ENCODE measurements at places on chromosomes 5 and 9. TPM values are rescaled to one million over a fixed set of nuclear protein-coding genes. Genes with fewer than 3 reads are reported as not detected.
A peak's percentile ranks its signal among the peaks of the same experiment; 100 is the strongest.

The MRNIP gene
- 19.4 TPM for total RNA-seq

The OR1L8 gene
- not detected for total RNA-seq

The FOXD4L4 gene
- 0.11 TPM for total RNA-seq

The PCDHA8 gene
- total RNA-seq: not detected

The SMIM33 gene
- total RNA-seq: 0.50 TPM

DNA sequence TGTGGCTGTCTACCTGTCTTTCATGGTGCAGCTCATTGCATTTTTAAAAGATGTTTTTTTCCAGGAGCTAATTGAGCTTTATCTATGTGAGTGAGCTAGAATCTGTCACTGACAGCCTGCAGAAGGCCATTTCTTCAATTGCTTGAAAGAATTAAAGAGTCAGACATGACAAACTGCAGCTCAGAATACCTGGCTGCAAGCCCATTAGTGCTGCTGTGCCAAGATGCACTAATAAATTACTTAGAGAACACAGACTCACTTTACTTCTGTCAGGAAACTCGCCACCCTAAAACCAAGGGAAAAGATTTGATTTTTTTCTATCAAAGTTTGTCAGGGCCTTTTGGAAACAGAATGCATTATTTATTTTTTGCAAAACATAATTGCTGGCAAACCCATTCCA, 368.3 kb downstream of the CAAP1 start:
- no peaks in the 10 kb centered on the region for H3K27me3 ChIP-seq
- no peaks in the 10 kb centered on the region for H3K4me1 ChIP-seq

DNA sequence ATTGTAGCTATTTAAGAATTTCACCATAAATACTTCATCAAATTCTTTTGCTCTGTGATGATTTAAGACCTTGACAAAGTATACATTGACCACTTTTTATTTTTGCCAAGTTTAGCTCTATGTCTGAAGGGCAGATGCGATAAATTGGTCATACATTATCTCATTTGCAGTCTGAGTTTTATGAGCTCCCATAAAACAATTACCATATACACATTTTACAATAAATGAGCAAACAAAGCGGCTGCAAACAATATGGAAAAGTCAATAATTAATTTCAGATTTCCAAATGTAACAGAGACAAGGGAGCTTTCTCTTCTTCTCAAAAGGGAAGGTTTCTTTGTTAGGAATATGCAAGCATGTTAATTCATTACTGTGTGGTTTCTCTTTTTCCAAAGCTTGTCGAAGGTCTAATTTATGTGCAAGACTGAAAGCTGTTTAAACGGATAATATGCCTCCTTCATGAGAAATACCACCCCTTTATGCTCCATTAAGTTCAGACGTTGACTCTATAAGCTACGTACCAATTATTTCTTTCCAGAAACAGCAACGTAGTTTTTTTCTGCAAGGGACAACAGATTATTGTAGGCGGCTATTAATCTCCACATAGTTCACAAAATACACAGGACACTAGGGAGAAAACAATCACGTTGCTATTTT, 7.0 kb upstream of the IZUMO3 start:
- no peak overlapping the region for H3K27ac ChIP-seq
- H3K4me1 ChIP-seq: no peaks in the 10 kb centered on the region
- no peak for DNase-seq
- H3K27me3 ChIP-seq: no peaks in the 10 kb centered on the region

GRCh38 chr5:175778951-175779503, 92.4 kb upstream of the CPLX2 start:
- H3K4me3 ChIP-seq: no peak overlapping the region
- no peaks in the 10 kb centered on the region for H3K36me3 ChIP-seq
- no peak overlapping the region for H3K27ac ChIP-seq

DNA sequence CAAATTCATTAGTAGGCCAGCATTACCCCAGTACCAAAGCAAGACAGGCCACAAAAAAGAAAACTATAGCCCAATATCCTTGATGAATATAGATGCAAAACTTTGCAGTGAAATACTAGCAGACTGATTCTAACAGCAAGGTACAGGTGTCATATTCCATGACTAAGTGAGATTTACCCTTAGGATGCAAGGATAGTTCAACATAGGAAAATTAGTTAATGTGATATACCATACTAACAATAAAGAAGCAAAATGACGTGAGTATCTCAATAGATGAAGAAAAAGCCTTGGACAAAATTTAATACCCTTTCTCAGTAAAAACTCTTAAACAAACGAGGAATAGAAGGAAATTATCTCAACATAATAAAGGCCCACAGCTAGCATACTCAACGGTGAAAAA, 13.3 kb downstream of the ZNF131 start:
- H3K4me3 ChIP-seq: no peak overlapping the region
- no peaks in the 10 kb centered on the region for H3K27me3 ChIP-seq
- H3K4me1 ChIP-seq: peaks cover 36% of the 10 kb centered on the region
- H3K27ac ChIP-seq: no peak overlapping the region
- H3K36me3 ChIP-seq: peaks cover 71% of the 10 kb centered on the region

DNA sequence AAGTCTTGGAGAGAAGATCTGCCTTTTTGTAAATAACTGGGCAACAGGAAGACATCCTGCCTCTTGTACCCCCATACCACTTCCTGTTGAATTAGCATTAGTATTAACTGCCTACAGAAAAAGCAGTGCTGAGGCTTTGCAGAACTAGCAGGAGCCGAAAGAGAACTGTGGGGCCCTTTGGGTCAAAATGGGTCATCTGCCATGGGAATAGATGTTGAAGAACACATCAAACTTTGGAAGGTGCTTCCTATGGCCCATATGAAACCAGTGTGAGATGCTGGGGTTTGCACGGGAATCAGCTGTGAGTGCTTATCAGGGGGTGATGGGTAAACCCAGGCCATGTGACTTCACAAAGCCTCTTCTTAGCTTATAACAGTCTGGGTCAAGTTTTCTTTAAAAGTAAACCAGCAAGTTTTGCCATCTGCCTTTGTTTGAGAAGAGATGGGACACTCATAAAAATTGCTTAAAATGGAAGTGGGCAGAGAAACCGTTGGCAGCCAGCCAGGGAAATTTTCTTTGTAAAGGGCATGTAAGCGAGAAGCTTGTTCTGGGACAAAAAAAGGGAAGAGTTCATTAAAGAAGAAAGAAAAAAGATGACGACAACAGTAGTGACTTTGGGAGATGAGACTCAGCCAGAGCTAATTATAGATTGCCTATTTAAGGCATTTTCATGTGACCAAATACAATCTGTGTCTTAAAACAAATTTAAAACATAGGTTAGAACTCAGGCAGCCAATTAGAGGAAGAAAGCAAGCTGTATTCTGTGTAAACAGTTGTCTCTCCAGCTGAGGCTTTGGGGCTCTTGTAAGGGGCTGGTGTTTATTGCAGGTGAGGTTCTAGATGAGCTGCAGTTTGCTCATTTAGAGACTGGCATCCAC, 4.4 kb downstream of the SLC25A25 start:
- peak overlapping the region; percentile 64 for H3K4me3 ChIP-seq
- H3K36me3 ChIP-seq: peaks cover 13% of the 10 kb centered on the region
- H3K27ac ChIP-seq: peak overlapping the region; percentile 92
- H3K27me3 ChIP-seq: no peaks in the 10 kb centered on the region
- peaks cover 44% of the 10 kb centered on the region for H3K4me1 ChIP-seq

GRCh38 chr5:107296572-107296971, 374.2 kb downstream of the EFNA5 start:
- DNase-seq: no peak
- no peak overlapping the region for H3K27ac ChIP-seq
- peaks cover 14% of the 10 kb centered on the region for H3K27me3 ChIP-seq

- H3K27ac ChIP-seq: no peak overlapping the region
- no peak overlapping the region for H3K4me3 ChIP-seq
- peaks cover 2% of the 10 kb centered on the region for H3K4me1 ChIP-seq
- peaks cover 3% of the 10 kb centered on the region for H3K27me3 ChIP-seq
- DNase-seq: no peak
- no peaks in the 10 kb centered on the region for H3K36me3 ChIP-seq
These were observed 410.8 kb upstream of the MEF2C start for GRCh38 chr5:89293810-89294209.

- peaks cover 9% of the 10 kb centered on the region for H3K27me3 ChIP-seq
- no peak overlapping the region for H3K27ac ChIP-seq
- DNase-seq: no peak
These were observed 32.8 kb downstream of the ANGPTL2 start for GRCh38 chr9:127089631-127090081.

GRCh38 chr9:77876091-77876490, 155.5 kb downstream of the GNAQ start:
- H3K27ac ChIP-seq: no peak overlapping the region
- no peak for DNase-seq
- peaks cover 7% of the 10 kb centered on the region for H3K36me3 ChIP-seq
- H3K27me3 ChIP-seq: no peaks in the 10 kb centered on the region

- H3K27ac ChIP-seq: no peak overlapping the region
- H3K36me3 ChIP-seq: no peaks in the 10 kb centered on the region
- no peaks in the 10 kb centered on the region for H3K4me1 ChIP-seq
- H3K4me3 ChIP-seq: no peak overlapping the region
- no peak for DNase-seq
These were observed 220.2 kb downstream of the ADAMTS6 start for GRCh38 chr5:65261499-65261898.

DNA sequence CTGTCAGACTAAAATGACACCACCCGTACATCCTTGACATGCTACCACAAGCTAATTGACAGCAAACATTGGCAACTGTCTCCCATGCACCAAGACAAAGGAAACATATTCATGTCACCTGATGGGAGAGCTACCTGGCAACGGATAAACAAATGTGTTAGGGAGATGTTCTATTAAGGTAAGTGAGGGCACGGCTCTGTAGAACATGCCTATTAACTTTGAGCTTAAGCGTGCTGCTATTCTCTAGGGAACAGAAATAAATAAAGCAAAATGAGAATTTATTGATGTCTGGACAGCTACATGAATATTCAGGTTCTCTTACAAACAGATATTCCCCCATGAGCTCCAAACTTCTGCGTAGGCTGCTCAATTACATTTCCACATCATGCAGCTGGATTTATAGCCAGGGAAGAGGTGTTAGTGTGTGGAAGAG, 361.4 kb upstream of the RFX3 start:
- no peaks in the 10 kb centered on the region for H3K36me3 ChIP-seq
- H3K27me3 ChIP-seq: peaks cover 9% of the 10 kb centered on the region
- no peak overlapping the region for H3K4me3 ChIP-seq
- DNase-seq: no peak
- peaks cover 10% of the 10 kb centered on the region for H3K4me1 ChIP-seq

GRCh38 chr9:136328011-136328621, 777 bp downstream of the GPSM1 start:
- H3K36me3 ChIP-seq: no peaks in the 10 kb centered on the region
- H3K27me3 ChIP-seq: no peaks in the 10 kb centered on the region
- H3K4me3 ChIP-seq: peak overlapping the region; percentile 59
- peaks cover 6% of the 10 kb centered on the region for H3K4me1 ChIP-seq
- DNase-seq: peak; percentile 38

DNA sequence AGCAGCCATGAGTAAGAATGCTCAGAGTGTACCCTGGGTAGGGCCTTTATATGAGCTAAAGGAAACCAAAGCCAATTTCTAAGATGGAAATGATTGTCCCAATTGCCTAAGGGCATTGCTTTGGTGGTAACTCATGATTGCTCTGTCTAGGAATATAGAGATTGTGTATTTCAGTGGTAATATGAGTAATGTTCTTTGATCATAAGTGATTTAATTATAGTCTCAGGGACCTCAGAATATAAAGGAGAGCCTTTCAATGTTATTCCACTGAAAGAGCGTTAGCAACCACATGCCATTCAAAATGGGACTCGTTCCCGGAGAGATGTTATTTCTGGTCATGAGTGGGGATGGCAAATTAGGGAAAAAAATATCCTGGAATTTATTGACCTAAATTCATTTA, 340.5 kb downstream of the ARHGEF28 start:
- no peak overlapping the region for H3K27ac ChIP-seq
- no peak overlapping the region for H3K4me3 ChIP-seq

GRCh38 chr9:19642256-19642655, 146.6 kb downstream of the SLC24A2 start:
- H3K4me3 ChIP-seq: no peak overlapping the region
- H3K27ac ChIP-seq: no peak overlapping the region
- no peaks in the 10 kb centered on the region for H3K36me3 ChIP-seq
- no peaks in the 10 kb centered on the region for H3K4me1 ChIP-seq

- peaks cover 38% of the 10 kb centered on the region for H3K27me3 ChIP-seq
- no peaks in the 10 kb centered on the region for H3K36me3 ChIP-seq
- no peak for DNase-seq
These were observed 5.5 kb upstream of the FIBCD1 start for GRCh38 chr9:130944510-130945058.

DNA sequence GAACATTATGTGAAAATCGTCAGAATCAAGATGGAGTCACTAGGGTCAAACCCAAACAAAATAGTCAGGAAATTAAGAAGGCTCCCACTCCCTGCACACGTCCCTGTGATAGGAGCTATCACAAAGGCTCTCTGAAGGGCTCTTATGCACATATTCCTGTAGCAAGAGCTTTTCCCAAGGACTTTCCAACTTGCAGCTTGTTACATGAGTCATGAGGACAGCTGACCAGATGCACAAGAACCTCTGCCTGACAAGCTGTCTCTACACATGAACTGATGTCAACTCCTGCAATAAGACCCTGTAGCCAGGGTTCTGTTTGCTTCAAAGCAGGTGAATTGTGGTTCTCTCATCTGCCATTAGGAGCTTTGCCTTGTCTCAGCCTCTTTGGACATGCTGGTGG, 122.4 kb downstream of the OLFM1 start:
- H3K27me3 ChIP-seq: peaks cover 7% of the 10 kb centered on the region
- no peak overlapping the region for H3K27ac ChIP-seq
- no peaks in the 10 kb centered on the region for H3K36me3 ChIP-seq
- H3K4me3 ChIP-seq: no peak overlapping the region

- DNase-seq: no peak
- no peaks in the 10 kb centered on the region for H3K4me1 ChIP-seq
- H3K27ac ChIP-seq: no peak overlapping the region
- no peak overlapping the region for H3K4me3 ChIP-seq
- no peaks in the 10 kb centered on the region for H3K36me3 ChIP-seq
These were observed 94.2 kb upstream of the MVB12B start for GRCh38 chr9:126232461-126232860.

- DNase-seq: no peak
- no peak overlapping the region for H3K4me3 ChIP-seq
These were observed 31.9 kb downstream of the GNA14 start for GRCh38 chr9:77616191-77616590.

GRCh38 chr5:80275347-80275746, 19.5 kb upstream of the SERINC5 start:
- H3K27ac ChIP-seq: no peak overlapping the region
- peaks cover 27% of the 10 kb centered on the region for H3K4me1 ChIP-seq
- peak; percentile 33 for DNase-seq
- no peak overlapping the region for H3K4me3 ChIP-seq
- H3K27me3 ChIP-seq: no peaks in the 10 kb centered on the region

- H3K27me3 ChIP-seq: peaks cover 6% of the 10 kb centered on the region
- H3K4me1 ChIP-seq: peaks cover 4% of the 10 kb centered on the region
- no peaks in the 10 kb centered on the region for H3K36me3 ChIP-seq
- H3K4me3 ChIP-seq: no peak overlapping the region
These were observed 69.5 kb upstream of the GARNL3 start for GRCh38 chr9:127194881-127195713.
